ENCODE measurements at places on chromosomes 5 and 9.

- DNase-seq: no peak
Measured at GRCh38 chr9:127768698-127769097, 9.8 kb downstream of the SH2D3C start.

- DNase-seq: peak; percentile 20
Measured at GRCh38 chr5:113047234-113047633, 70.6 kb downstream of the DCP2 start.

DNA sequence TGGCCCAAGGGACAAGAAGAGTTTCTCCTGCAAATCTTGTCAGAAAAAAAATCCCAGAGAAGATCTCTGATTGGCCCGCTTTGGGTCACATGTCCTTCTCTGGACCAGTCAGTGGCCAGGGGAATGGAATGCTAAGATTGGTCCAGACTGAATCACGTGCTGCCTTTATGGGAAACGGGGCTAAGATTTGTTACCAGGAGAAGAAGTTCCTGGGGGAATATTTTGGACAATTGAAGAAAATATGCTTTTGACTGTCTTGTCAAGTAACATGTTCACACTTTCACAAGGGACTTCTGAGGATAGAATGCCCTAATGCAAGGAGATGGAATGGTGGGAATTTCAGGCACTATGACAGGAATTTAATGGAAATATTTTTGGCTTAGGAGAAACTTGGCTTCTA lies 74.1 kb upstream of the SH3PXD2B start:
- DNase-seq: no peak

GRCh38 chr5:76104027-76104426 lies 20.8 kb downstream of the SV2C start:
- peak; percentile 62 for DNase-seq

- peak; percentile 34 for DNase-seq
Measured at GRCh38 chr9:118446943-118447639, 742.9 kb downstream of the TLR4 start.

DNA sequence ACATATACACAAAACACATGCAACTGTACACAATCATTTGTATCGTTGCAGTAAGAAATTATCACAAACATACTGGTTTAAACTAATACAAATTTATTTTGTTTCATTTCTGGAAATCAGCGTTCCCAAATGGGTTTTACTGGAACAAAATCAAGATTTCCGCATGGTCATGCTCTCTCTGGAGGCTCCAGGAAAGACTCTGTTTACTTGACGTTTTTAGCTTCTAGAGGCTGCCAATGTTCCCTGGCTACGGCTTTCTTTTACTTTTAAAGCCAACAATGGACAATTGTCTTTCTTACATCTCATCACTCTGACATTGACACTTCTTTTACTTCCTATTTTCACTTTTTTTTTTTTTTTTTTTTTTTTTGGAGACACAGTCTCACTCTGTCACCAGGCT lies 793.1 kb downstream of the CDH9 start:
- DNase-seq: no peak

- DNase-seq: no peak
Measured at GRCh38 chr5:34738381-34738780, 82.3 kb downstream of the RAI14 start.

DNA sequence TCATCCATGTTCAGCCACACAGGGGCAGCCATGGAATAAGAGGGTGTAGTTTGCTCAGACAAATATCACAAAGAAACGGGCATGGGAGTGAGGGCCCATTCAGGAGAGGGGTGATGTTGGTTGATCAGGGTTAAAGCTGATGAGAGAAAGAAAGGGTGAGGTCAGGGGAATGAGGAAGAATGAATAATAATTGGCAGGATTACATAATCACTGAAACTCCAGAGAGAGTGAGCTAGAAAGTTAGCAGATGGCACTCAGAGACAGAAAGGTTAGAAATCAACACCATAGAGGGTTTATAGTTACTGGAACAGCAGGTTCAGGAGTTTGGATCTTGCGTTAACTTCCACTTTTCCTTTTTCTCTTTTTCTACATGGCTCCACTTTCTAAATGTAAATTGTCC lies 113.9 kb downstream of the TAF11L14 start:
- DNase-seq: no peak

- DNase-seq: no peak
Measured at GRCh38 chr9:93007529-93008058, 50.9 kb upstream of the SUSD3 start.

GRCh38 chr9:21322911-21323461 lies 12.2 kb downstream of the KLHL9 start:
- no peak for DNase-seq

- no peak for DNase-seq
Measured at GRCh38 chr9:76570826-76571225, 111.8 kb downstream of the GCNT1 start.

DNA sequence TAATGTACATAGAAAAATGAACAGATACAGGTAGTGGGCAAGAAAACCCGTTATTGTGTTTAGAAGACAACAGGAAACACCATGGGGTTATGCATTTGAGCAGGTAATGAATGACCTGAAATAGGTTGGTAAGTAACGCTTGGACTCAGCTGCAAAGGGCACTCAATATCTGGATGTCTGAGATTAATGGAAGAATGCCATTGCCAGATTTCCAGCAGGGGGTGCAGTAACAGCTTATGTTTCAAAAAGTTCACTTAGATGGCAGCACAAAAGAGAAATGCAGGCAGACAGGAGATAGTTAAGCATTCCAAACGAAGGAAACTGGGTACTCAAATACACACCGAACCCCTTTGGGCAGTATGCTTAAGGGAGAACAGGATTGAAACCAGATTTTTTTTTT lies 285.5 kb upstream of the VLDLR start:
- no peak for DNase-seq

GRCh38 chr9:93874242-93874641 lies 80.9 kb downstream of the BARX1 start:
- DNase-seq: no peak

GRCh38 chr9:90141723-90142122 lies 500.9 kb downstream of the DIRAS2 start:
- peak; percentile 29 for DNase-seq

DNA sequence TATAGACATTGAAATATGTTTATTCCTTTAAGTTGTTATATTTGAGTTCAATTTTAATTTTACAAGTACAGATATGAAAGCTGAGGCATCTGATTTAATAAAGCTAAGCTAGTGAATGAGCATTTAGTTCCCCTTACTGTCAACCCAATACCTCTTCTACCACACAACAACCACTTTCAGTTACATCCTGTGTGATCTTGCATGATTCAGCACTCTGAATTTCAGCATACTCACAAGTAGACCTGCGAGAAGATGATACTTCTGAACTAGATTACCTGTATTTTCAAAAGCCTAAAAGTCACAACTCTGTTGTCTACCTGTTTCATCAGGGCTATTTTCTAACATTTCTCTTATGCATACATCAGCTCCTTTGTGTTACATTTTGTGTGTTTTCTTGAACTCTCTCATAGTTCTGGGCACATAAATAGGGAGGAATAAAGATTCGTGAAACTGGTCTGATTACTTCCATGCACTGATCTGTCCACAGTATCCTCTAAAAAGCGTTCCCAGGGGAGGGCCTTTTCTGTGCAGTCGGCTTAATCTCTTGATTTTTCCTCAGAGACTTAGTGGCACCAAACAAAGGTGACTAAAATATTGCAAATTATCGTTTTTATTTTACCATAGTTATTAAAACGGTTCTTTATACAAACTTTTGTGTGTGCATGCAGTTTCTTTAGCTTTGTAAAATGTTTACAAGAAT lies 2025.5 kb upstream of the NUDT12 start:
- peak; percentile 25 for DNase-seq

DNA sequence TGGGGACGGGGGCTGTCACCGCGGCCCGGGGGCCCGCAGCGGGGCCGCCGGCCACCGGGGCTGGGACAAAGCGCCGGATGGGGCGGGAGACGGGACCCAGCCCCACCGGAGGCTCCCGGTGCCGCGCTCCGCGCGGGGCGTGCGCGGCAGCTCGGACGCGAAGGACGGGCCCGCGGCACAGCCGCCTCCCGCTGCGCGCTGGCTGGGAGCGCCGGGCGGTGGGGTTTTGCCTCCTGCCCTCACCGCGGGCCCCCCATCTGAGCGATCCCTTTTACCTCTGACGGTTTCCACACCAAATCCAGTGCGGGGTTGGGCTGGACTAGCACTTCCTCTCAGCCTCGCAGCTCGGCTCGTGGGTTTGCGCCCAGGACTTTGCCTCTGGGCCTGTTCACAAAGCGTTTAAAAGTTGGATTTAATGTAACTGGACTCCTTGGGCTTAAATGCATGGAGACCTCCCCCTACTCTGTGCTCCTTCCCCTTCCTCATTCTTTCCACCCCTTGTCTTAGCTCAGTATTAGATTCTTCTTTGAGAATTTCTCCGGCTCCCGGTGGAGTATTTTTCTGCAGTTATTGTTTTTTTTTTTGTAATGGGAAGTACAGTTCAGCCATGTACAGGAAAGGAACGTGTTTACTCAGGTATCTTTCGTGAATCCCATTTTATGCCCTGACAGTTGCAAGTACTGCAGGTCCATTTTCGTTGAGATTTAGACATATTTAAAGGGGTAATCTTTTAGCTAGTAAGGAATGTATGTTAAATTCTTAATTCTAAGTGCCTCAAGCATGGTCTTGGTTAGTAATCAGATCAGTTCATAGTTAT lies 691 bp downstream of the FCHO2 start:
- peak; percentile 59 for DNase-seq

- no peak for DNase-seq
Measured at GRCh38 chr5:59357381-59357977, 536.0 kb downstream of the PDE4D start.

GRCh38 chr9:137381501-137382443 lies 41.2 kb downstream of the EXD3 start:
- no peak for DNase-seq

- DNase-seq: no peak
Measured at GRCh38 chr9:127890053-127890452, 9.3 kb downstream of the ST6GALNAC6 start.

DNA sequence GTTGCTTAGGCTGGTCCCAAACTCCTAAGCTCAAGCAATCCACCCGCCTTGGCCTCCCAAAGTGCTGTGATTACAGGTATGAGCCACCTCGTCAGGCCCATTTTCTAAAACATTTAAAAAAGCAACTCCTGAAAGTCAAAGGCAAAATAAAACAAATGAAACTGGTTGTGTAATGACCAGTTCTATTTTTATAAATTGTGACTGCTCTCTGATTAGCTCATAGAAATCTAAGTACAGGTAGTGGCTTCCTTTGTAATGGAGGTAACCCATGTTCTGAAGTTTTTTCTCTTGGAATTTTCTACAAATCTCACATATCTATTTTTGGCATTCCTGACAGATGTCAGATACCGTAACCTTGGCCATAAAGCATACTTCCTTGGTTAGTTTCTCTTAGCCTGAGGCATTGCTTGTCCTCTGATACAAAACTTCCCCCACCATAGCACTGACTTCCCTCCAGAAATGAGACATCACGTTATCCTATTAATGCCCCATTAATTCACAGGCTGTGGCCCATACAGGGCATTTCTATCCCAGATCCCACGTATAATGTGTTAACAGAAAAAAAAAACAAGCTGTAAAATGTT lies 14.1 kb upstream of the AK3 start:
- no peak for DNase-seq

DNA sequence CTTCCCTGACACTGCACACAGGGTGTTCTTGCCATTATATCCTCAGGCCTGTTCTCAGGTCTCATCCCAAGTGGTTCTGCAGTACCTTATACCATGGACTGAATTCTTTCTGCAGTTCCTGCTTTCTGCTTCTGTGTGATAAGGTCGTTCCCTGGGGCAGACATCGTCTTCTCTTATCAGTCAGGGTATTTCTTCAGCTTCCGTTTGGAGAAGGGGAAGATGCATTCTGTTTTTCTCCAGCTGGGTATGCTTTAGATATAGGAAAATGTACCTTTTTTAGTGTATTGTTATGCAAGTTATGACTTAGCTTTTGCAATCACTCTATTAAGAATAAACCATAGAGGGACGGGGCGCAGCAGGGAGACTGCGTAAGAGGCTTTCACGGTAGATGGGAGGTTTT lies 31.1 kb downstream of the RALGPS1 start:
- no peak for DNase-seq

- no peak for DNase-seq
Measured at GRCh38 chr9:35158501-35159280, 3.1 kb upstream of the UNC13B start.

DNA sequence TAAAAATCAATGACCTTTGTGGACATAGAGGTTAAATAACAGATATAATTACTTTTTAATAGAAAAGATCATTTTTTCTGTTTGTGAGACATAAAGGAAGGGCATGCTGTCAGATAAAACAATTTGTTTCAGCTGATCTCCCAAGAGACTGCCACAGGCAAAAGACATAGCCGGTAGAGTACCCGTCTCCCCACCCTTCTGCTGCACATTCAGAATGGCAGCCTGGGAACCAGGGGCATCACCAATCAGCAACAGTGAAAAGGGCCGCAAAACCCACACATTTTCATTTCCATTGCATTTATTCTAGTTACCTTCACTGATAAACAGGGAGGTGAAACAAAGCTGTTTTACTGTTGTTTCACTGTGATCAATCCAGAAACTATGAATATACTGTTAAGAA lies 357.7 kb downstream of the ARRDC3 start:
- no peak for DNase-seq

- DNase-seq: no peak
Measured at GRCh38 chr9:114367772-114368569, 19.8 kb downstream of the AKNA start.

- no peak for DNase-seq
Measured at GRCh38 chr9:113011911-113012381, at the start of gene ZNF883. ZNF883 (minus strand) TSS chr9:113012192.

GRCh38 chr5:165201771-165202518 lies 1696.5 kb downstream of the MAT2B start:
- peak; percentile 55 for DNase-seq

- DNase-seq: no peak
Measured at GRCh38 chr5:67133776-67134175, 62.8 kb downstream of the CD180 start.

GRCh38 chr5:89673019-89673418 lies 736.5 kb downstream of the CETN3 start:
- DNase-seq: no peak

DNA sequence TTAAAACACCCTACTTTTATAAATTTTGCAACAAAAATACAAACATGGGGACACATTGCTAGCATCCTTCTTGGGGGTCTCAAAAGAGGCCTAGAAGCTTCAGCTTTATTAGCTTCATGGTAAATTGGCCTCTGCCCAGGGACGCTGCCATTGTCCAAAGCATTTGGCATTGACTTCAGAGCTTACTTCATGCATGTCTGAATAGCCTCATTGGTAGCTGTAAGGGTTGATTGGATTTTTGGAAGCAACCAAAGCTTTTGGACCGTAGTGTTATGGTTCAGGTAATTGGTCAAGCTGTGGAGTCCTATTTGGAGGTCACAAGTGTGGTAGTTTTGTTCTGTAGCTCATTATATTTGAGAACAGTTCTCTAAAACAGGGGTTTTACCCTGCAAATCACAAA lies 411.7 kb upstream of the SLC24A2 start:
- DNase-seq: no peak

GRCh38 chr5:59104400-59105127 lies 521.7 kb downstream of the RAB3C start:
- DNase-seq: no peak

GRCh38 chr5:44294516-44294915 lies 94.7 kb downstream of the FGF10 start:
- DNase-seq: peak; percentile 31

GRCh38 chr9:93116072-93116961 lies 17.7 kb downstream of the NINJ1 start:
- peak; percentile 73 for DNase-seq

GRCh38 chr5:148887123-148887881 lies 60.9 kb downstream of the ADRB2 start:
- no peak for DNase-seq

GRCh38 chr5:6788956-6789649 lies 75.9 kb downstream of the TENT4A start:
- no peak for DNase-seq

- DNase-seq: peak; percentile 23
Measured at GRCh38 chr9:137757139-137757538, 120.4 kb upstream of the CACNA1B start.
